ENCODE measurements at places on chromosomes 1 and 21.

GRCh38 chr21:33157303-33157702 lies 72.4 kb upstream of the IFNAR2 start:
- no peak for DNase-seq

GRCh38 chr1:219563568-219563967 lies 49.3 kb downstream of the ZC3H11B start:
- DNase-seq, result no peak

GRCh38 chr21:28719723-28720122 lies 273.0 kb downstream of the LTN1 start:
- DNase-seq, result no peak

- no peak for DNase-seq
Measured at GRCh38 chr1:163571950-163572349, 250.2 kb downstream of the NUF2 start.

- no peak for DNase-seq
Measured at GRCh38 chr1:41547781-41548560, 63.5 kb upstream of the EDN2 start.

DNA sequence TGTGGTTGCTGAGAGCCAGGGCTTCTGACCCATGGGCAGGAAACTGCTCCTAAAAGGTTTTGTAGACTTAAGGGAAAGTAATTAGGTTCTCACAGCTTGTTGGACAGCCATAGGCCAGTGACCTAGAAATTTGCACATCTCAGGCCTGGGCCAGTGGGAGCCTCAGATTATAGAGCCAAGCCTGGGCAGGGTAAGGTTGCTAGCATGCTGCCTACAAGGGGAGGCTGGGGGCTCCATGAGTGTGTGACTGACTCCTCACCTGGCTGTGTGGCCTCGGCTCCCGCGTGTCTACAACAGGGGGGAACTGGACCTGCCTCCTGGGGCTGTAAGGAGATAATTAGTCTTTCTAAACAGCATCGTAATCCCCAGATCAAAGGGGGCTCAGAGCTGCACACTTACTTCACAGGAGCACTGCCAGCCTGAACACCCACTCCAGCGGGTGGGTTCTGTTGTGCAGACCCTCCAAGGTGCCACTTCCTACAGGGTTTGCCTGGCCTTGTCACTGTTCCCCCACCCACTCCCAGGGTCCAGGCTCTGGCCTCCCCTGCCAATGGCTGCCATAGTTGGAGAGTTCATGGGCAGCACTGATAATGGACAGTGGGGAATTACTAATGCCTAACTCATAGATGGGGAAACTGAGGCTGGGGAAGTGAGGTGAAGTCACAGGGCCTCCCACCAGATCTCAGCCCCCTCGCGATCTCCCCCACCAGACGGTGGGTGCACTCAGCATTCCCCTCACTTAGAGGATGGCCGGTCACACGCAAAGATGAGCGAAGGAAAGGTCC lies 230.4 kb upstream of the TMEM51 start:
- no peak for DNase-seq

DNA sequence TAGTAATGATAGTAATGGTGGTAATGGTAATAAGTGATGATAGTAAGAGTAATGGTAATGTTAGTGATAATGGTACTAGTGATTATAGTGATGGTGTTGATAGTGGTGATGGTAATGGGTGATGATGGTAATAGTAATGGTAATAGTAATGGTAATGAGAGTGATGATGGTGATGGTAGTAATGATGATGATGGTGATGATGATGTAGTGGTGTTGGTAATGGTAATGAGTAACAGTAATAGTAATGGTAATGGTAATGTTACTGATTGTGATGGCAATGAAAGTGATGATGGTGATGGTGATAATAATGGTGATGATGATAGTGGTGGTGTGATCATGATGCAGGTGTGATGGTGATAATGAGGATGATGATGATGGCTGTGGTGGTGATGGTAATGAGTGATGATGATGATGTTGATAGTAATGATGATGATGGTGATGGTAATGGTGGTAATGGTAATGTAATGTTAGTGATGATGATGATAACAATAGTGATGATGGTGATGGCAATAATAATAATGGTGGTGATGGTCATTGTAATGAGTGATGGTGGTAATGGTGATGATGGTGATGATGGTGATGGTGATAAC lies 235.0 kb downstream of the MATN1 start:
- DNase-seq, result no peak

DNA sequence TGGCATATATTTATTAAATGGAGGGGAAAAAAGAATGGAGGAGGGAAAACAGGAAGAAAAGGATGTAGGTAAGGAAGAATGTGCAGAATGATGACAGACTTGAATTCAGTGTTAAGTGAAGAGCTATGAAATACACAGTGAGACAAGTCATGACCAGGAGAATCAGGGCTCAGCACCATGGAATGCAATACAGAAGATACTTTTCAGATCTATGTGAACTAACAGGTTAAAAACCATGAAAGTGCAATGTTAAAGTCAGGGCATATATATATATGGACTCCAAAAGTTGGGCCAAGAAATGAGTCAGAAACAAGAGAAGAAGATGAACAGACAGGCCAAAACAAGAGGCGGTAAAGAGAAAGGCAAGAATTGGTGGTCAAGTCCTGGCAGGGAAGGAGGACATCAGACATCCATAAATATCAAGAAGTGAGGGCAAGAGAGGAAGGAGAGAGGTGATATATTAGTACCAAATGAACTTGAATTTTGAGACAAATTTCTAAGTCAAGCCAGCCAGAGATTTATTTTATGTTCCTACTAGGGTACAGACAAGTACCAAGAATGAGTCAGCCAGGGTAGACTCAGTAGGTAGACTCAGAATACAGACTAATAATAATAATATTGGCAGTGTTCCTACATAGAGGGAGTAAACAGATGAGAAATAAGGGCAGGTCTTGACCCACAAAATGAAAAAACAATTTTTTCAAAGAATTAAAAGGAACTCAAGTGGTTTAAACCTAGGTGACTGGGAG lies 39.5 kb upstream of the MCOLN3 start:
- no peak for DNase-seq

- DNase-seq, result peak; percentile 67
Measured at GRCh38 chr21:37071561-37072273, 1.2 kb downstream of the PIGP start.

GRCh38 chr21:17572431-17572830 lies 40.3 kb downstream of the BTG3 start:
- DNase-seq, result no peak

GRCh38 chr1:2289607-2290006 lies 61.5 kb downstream of the SKI start:
- no peak for DNase-seq

GRCh38 chr1:61397935-61398334 lies 315.6 kb downstream of the NFIA start:
- no peak for DNase-seq

DNA sequence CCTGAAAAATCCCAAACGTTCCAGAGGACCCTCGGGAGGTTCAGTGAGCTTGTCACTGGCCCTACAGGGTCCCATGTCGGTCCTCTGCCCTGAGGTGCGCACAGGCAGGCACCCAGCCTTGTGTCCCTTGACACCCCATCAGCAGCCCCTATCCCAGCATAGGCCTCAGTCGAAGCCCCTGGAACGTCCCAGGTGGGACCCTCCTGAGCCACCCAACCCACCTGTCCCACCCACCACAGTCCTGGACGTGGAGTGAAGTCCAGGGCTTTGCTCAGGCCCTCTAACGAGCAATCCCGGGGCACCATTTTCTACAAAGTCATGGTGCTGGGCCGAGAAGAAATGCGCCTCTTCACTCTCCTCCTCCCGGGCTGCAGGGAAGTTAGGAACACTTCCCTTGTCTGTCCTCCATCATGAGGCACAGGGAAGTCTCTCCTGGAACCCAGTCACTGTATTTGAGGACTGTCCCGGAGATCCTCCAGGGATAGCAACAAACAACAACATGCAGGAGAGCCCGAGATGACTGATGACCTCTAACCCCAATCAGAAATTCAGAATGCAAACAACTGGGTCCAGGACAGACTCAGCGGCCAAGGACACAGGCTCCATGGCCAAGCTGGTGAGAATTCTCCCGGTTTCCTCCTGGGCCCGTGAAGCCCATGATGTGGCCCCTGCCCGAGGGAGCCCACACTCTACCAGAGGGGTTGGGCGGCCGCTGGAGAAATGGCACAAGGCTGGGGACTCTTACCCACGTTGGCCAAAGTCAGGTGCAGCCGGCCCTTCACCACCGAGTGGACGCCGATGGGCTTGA lies 105.5 kb downstream of the NPHP4 start:
- no peak for DNase-seq

DNA sequence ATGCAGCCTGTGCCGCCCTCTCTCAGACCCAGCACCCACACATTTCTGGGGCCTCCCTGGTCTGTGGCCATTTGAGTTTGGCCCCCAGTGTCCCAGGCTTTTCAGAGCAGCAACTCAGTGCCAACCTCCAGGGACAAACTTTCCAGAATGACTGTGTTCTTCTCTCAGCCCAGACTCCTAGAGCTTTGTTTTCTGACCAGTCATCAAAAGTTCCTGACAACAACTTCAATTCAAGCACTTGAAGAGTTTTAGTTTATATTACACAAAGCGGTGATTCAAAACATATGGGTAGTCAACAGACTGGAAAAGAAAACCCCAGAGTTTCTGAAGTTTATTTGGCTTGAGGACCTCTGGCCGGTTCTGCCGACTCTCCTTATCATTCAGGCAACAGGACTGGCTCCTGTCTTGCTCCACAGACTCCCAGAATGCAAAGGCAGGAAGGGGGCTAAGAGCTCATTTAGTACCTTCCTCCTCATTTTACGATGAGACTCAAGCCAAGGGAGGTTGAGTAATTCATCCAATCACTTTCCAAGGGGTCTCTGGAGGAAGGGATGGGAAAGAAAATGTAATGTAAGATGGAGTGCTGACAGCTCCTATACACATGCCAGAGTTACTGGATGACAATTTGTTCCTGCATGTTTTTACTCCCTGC lies 27.0 kb upstream of the TIAM1 start:
- DNase-seq, result no peak

DNA sequence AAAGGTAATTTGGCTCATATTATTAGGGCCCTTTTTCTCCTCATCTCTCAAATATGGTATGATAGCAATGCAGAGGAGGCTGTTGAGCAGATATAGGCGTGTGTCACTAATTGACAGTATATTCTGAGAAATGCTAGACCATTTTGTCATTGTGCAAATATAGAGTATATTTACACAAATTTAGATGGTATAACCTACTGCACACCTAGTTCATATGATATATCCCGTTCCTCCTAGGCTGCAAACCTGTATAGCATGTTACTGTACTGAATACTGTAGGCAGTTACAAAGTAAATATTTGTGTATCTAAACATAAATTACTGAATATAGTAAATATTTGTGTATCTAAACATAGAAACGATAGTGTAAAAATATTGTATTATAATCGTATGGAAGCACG lies 8.6 kb downstream of the ZBTB37 start:
- DNase-seq, result no peak

- no peak for DNase-seq
Measured at GRCh38 chr1:12039164-12039525, 19.8 kb downstream of the MIIP start.

DNA sequence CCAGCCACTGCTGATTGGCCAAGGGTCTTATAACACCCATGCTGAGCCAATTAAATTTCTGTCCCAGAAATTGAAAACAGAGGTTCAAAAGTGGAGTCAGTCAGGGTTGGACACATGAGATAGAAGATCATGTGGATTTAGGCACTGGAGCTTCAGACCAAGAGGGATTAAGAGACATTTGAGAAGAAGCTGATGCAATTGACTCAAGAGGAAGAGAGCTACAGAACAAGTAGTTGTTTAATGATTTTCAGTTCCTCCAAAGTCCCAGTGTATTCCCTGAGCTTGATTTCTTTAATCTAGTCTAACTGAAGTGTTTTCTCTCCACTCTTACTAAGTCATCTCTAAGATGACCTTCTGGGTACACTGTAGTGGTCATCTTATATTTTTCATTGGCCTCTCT lies 227.1 kb downstream of the DUSP10 start:
- no peak for DNase-seq

- no peak for DNase-seq
Measured at GRCh38 chr1:166040202-166040997, 126.4 kb downstream of the FAM78B start.

GRCh38 chr1:117527566-117528102 lies 78.2 kb upstream of the TENT5C start:
- DNase-seq, result no peak

DNA sequence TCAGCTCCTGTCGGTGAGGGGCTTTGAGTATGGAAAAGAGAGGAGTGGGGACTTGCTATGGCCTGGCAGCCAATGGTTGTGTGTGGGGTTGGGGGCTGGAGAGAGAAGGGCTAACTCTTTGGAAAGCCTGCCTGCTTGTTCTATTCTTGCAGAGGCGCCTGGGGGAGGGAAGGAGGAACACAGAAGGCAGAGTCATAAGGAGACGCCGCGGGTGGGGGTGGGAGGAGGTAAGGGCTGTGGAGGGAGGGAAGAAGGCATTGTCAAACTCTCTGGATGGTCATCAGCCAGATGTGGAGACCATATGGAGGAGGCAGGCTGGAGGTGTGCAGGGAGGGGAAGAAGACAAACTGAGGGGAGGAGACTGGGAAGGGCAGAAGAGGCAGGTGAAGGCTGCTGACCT lies 70.0 kb downstream of the PLXNA2 start:
- no peak for DNase-seq

DNA sequence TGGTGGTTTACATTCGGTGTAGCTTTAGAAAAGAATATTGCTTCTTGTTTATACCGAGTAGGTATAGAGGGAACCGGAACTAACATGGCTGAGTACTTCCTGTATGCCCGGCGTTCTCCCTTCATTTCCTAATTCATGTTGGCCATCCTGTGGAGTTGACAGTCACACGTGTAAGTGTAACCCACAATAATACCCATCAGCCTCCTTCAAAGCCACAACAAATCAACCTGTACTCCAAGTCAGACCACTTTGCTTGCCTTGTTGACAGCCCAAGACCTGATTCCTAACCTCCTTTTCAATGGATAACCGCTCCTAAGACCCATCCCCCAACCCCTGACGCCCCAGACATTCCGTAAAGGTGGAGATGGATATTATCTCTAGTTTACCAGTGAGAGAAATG lies 42.1 kb downstream of the UBE2U start:
- DNase-seq, result peak; percentile 12
